NCI-H748 treated with DMSO at 0.1 percent for 48 hours (cell line): ENCODE measurements at places on chromosomes 4 and X.

- no peak for DNase-seq
These were observed 18.2 kb downstream of the PTTG2 start for GRCh38 chr4:37978248-37978924.

GRCh38 chr4:126247409-126247808 lies 932.7 kb downstream of the FAT4 start:
- DNase-seq = no peak

GRCh38 chr4:123452616-123453015 lies 56.0 kb downstream of the SPRY1 start:
- DNase-seq = no peak

GRCh38 chrX:24334461-24334860 lies 20.6 kb upstream of the SUPT20HL2 start:
- no peak for DNase-seq

- no peak for DNase-seq
These were observed 310.1 kb downstream of the PPP3CA start for GRCh38 chr4:101037249-101037648.

DNA sequence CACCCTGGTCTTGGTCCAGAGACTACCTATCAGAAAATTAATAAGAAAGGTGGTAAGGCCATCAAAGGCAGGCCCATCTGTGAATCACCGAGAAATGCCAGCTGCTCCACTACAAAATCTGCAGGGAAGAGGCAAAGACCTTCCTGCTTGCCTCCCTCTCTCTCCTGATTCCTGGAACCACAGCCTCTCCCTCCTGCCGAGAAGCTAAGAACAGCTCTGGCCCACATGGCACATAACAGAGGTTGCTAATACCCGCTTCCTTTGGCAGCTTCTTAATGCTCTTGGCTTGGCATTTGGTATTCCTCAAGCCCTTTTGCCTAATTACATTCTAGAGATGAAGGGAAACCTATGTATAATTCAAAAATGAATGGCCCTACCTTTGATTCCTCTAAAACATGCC lies 32.9 kb downstream of the RAI2 start:
- no peak for DNase-seq

DNA sequence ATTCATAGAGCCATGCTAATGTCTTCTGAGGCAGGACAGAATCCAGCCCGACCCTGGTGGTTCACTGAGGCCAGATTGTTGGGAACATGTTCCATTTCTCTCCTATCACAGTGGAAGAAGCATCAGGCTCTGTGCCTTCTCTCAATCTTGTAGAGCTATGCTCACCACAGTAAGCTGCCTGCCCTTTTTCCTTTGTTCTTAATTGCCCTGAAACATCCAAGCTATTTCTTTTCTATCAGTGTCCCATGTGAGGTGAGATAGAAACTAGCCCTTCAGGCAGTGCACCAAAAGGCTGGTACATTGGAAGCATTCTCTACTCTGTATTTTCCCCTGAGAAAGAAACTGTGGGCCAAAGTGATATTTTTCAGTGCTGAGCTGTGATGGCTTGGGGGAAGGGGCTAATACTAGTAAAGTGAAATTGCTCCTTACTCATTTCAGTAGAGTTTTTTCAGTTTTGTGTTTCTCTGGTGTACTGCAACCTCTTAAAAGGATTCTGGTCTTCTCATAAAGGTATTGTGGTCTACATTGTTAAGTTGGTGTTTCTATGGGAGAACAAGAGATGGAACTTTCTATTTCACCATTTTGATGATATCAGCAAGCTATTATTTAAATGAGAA lies 611.2 kb downstream of the RPA4 start:
- no peak for DNase-seq

DNA sequence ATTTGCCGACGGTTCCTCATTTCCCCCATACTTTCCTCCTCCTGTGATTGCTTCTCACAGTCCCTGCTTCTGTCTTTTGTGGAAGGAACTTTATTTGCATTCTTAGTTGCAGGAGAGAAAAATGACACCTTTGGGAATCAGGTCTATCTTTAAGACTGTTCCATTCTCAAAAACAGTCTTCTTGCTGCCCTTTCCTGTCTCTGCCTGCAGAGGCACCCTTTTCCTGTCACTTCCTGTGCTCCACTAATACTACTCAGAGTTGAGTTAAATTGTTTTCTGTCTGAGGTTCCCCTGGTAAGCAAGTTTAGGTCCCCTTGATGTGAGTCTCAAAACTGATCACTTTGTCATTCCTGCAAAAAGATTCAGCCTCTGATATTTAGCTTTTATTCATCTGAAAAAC lies 208.8 kb upstream of the CLNK start:
- DNase-seq = no peak

DNA sequence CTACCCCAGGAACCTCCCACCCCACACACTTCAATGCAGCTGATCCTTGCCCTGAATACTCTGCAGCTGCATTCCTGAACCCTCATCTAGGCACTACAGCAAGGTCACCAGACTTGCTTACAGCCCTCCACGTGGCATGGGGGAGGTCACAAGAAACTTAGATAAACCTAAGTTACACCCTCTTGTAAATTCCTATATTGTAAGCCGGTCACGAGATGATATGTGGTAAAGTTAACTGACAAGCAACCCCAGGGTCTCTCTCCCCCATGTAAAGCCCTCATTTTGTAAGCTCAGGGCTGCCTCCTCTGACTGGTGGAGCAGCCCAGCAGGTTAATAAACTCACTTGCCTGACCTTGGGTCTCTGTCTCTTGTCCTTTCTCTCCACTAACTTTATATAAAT lies 570.7 kb downstream of the PCDH7 start:
- no peak for DNase-seq

DNA sequence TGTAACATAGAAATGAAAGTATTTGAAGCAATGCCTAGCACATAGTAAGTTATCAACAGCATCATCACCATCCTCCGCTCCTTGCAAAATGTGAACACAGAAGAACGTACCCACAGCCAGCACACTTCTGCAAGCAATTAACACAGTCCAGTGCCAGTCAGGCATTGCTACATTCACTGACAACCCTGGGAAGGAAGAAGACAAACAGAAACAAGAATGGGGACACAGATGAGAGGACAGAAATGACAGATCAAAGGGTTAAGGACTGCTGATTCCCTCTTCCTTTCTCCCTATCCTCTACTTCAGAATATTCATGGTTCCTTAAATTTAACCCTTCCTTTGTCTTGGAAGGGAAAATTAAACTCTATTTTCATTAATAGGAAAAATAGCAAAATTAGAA lies 53.1 kb downstream of the CHM start:
- no peak for DNase-seq

- no peak for DNase-seq
These were observed 45.7 kb downstream of the ACOX3 start for GRCh38 chr4:8394806-8395205.

DNA sequence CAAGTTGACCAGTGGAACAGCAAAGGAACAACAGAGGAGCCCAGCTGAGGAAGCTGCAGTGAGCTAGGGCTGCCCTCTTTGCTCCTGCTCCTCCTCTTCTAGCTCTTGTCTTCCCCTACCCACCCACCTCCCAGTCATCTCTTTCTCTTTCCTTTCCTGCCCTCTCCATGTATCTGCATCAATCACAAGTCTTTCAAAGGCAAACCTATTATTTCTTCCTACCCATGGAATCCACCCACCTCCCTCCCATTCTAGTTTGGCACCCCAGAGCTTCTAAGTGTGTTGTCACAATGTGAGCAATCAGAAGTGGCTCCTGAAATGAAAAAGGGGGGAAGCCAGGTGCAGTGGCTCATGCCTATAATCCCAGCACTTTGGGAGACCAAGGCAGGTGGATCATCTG lies 69.3 kb downstream of the TSC22D3 start:
- DNase-seq = no peak

GRCh38 chrX:6718766-6719165 lies 183.8 kb upstream of the VCX3A start:
- no peak for DNase-seq

DNA sequence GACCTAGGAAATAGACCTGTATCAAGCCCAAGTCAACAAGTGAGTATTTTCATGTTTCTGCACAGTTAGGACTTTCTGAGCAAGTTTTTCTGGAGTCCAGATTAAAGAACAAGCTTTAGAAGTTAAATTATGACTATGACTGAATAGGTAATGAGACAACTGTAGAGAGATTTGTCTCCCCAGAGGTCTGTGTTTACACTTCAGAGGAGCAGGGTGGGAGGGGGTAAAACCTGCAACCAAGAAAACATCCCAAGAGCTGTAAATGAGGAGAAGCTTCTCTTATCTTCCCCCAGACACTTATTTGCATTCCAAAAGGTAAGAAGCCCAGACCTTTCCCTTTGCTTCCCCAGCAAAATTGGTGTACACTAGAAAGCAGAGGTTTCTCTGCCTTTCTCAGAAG lies 22.1 kb upstream of the CEP135 start:
- DNase-seq = no peak

DNA sequence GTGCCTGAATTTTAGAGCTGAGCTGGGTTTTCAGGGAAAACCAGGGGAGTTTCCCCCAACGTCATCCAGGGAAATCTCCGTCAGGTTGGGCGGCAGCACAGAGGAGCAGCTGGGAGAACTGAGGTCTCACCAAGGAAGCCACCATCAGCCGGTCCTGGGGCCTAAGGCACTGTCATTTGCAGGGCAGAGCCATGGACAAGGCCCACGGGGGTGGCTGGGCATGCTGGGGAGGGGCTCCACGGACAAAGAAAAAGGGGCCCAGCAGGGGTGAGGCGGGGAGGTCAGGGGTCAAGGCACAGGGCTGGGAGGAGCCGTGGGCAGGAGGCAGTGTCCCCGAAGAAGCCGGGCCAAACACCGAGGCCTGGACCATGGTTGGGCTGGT lies 109.8 kb downstream of the HMX1 start:
- no peak for DNase-seq

- DNase-seq = no peak
These were observed 23.3 kb upstream of the NPNT start for GRCh38 chr4:105871997-105872396.

GRCh38 chr4:11503166-11503565 lies 74.5 kb upstream of the HS3ST1 start:
- DNase-seq = no peak
